ENCODE measurements at places on chromosomes 4 and X.

- no peak for DNase-seq
Measured at GRCh38 chrX:130778773-130779172, 124.2 kb downstream of the ENOX2 start.

DNA sequence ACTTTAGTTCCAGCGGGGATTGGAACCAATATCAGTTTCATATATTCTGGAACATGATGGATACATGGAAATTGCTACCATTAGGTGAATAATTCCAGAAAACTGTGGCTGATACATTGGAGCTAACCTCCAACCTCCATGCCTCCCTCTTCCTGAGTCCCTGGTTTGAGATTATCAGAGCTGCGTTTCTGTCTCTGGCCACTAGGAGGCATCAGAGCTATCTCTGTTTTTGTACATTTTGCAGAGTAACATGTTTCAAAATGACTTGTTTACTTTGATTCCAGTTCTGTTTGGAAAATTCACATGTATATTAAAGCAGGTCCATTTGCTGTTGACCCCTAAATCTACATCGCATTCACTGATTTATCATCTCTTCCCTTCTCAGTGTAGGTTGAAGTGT, 2.4 kb upstream of the RAB40AL start:
- DNase-seq, result no peak

DNA sequence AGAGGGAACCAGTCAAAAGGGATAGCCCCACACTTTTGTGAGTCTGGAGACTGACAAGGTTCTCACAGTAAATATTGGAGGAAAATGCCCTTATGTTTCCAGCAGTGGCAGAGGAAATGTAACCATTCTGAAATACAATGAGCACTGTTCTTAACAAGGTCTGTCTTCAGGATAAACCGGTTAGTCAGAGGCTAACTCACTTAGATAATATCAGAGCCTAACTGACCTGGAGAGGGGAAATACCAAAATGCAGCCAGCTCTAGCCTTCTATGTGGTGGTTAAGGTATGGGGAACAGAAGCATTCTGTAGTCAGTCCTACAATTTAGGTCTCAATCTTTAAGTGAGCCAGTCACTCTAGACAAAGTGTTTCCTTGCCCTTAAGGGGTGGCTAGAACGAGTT, 70.8 kb downstream of the TBCK start:
- DNase-seq, result no peak

- DNase-seq, result no peak
Measured at GRCh38 chr4:54371173-54371572, 142.1 kb downstream of the PDGFRA start.

GRCh38 chr4:16659079-16659478, 239.4 kb downstream of the LDB2 start:
- no peak for DNase-seq

DNA sequence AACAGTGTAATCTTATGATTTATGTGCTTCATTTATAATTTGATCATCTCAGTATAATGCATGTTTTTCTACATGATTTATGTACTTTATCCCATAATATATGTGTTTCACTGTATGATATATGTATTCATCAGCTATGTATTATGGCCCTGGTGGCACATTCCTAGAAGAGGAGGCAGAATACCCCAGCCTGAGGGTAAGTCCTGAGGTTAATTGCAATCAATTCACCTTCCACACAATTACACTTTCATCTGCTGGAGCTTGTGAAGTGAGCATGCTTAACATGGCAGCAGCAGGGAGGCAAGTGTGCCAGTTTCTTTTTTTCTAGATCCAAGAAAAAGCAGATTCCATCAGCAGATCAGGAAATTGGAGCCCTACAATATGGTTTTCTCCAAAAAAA, 81.2 kb downstream of the CXXC4 start:
- no peak for DNase-seq

GRCh38 chr4:1521821-1522361, 115.6 kb upstream of the NKX1-1 start:
- DNase-seq, result no peak

GRCh38 chr4:150973626-150974251, 41.3 kb downstream of the LRBA start:
- no peak for DNase-seq

GRCh38 chr4:67723949-67724348, 23.0 kb upstream of the UBA6 start:
- DNase-seq, result no peak

GRCh38 chr4:128068918-128069317, 7.8 kb downstream of the LARP1B start:
- no peak for DNase-seq

- no peak for DNase-seq
Measured at GRCh38 chrX:135346975-135347374, 37.7 kb downstream of the ETDC start.

- no peak for DNase-seq
Measured at GRCh38 chrX:74579597-74580198, 34.7 kb downstream of the RLIM start.

GRCh38 chr4:32192363-32192762, 1472.2 kb downstream of the PCDH7 start:
- no peak for DNase-seq

DNA sequence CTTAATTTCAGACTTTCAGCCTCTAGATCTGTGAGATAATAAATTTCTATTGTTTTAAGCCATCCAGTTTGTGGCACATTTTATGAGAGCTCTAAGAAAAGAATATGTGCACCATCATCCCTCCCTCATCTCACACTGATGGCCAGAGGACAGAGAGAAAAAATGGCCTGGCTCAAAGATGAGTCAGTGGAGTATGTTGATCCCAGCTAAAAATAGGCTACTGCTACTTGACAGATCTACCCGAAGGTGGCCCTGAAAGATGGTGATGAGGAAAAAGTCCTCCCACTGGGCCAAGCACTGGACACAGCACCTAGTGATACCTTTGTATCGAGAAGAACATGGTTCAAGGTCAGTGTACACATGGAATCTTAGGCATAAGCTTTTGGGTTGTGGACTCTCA, 38.2 kb upstream of the DCTD start:
- no peak for DNase-seq

- no peak for DNase-seq
Measured at GRCh38 chr4:106601519-106601918, 232.9 kb upstream of the GIMD1 start.

DNA sequence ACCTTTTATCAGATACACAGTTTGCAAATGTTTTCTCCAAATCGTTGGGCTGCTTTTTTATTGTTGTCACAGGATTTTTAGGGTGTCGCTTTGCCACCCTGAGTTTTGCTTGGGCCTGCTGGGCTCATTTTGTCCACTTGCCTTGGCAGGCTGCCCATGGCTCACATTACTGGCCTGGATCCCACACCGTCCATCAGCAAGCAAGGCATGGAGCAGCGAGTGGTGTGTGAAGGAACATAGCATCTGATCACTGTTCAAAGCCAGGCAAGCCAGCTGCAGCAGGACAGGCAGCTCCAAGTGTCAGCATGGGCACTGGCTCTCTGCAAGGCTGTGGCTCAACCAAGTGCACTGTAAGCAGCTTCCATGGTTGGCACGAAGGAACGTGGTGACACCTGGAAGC, 261.4 kb upstream of the TECRL start:
- no peak for DNase-seq

GRCh38 chr4:13963601-13964000, 336.1 kb upstream of the BOD1L1 start:
- no peak for DNase-seq

DNA sequence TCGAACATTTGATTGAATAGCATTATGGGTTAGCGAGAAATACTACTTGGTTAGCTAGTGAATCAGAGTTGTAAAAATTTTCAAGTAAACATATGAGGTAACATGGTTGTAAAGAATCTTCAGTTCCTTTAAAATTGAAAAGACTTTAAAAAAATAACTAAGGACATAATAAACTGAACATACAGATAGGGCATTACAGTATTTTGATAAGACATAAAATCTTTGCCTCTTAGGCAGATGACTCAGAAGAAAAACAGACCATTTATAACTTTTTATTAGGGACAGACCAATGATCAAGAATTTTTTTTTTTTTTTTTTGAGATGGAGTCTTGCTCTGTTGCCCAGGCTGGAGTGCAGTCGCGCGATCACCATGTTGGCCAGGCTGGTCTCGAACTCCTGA, 43.1 kb downstream of the PNMA5 start:
- DNase-seq, result no peak

GRCh38 chr4:120672558-120673147, 249.9 kb downstream of the PRDM5 start:
- no peak for DNase-seq

DNA sequence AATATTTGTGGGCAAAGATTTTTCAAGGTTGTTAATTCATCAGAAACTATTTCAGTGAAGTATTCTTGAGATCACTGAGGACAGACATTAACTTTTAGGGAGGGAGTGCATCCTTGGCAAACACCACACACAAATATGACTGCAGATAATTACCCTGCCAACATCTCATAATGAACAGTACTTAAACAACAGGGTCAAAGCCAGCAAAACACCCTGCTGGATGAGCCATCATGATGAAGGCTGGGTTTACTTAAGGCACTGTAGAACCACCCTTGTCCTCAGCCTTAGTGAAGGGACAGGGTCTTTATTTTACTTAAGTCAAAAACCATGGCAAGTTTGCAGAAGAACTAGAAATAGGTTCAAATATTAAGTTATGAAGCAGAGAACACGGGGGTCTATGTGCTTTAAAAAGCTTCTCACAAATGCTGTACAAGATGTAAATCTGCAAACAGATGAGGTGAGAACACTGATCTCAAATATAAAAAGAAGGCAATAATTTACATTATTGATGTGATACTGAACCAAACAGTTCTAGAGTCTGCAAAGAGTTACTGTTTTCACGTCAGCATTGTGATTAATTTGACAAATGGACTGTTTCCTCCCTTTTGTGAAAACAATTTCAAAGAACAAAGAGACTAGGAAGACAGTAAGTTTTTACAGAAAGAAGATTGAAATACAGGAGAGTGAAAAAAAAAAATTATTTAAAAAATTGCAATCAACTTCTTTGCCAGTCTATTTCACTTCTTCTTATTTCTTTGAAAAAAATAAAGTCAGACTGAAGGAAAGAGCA, 28.2 kb downstream of the TAPT1 start:
- DNase-seq, result no peak

DNA sequence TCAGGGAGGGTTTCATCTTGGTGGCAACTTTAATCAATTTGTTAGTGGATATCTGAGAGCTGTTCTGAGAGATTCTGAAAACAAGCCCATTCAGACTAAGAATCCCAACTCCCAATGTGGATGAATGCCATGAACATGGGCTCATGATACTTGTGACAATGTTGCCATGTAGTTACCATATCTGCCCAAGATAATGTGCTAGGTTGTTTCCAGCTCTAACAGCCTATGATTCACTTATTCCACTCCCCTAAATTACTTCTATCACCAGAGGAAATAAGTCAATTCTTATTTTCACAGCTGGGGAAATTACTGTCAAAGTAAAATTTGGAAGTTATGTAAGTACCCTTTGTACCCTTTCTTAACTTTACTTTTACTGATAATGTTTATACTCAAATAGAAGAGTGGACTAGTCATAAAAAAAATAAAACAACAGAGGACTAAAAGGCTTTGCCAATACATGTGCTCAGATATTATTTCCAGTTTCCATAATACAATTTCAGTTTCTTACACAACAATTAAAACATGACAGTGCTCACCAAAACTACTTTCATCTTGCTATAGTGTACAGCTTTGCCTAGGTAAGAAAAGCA, 1101.7 kb upstream of the INTU start:
- DNase-seq, result no peak

DNA sequence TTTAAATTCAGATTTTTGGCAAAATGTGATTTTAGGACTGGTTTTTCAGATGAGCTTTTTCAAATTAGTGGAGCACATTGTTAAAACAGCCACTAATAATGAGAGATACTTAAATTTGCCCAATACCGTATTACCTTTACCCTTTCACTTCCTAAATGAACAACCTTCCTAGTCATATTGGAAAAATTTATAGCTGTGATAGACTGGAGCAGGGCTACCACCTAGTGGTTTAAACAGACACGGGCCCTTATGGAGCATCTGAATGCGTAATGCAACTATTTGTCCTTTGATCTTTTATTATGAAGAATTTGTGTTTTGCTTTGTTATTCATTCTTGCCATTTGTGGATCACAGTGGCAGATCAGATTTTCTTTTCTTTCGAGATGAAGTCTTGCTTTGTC, 72.7 kb downstream of the KDM6A start:
- no peak for DNase-seq

DNA sequence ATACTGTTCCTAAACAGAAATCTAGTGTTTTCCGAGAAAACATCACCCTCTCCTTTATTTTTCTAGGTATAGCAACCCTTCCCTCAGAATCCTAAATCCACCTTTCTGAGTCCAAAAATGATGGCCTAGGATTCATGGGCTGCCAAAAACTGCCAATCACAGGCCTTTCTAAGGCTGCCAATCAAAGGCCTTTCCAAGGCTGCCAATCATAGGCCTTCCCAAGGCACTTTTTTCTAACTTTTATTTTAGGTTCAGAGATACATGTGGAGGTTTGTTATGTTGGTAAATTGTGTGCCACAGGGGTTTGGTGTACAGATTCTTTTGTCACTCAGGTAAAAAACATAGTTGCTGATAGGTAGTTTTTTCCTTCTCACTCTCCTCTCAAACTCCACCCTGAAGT, 673.7 kb downstream of the FAT4 start:
- DNase-seq, result no peak

- no peak for DNase-seq
Measured at GRCh38 chr4:85457752-85458467, 17.0 kb upstream of the ARHGAP24 start.

- DNase-seq, result no peak
Measured at GRCh38 chrX:41779941-41780340, 56.0 kb downstream of the GPR82 start.

DNA sequence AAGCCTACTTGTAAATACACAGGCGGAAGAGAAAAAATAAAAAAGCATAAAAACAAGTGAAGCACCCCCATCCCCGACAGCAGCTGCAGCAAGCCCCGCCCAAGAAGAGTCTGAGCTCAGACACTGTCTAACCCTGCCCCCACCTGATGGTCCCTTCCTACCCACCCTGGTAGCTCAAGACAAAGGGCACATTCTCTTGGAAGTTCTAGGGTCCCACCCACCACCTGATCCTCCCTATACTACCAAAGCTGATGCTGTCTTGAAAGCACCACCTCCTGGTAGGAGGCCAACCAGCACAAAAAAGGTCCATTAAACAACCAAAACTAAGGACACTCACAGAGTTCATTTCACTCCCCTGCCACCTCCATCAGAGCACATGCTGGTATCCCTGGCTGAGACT, 308.2 kb downstream of the KLHL13 start:
- no peak for DNase-seq

DNA sequence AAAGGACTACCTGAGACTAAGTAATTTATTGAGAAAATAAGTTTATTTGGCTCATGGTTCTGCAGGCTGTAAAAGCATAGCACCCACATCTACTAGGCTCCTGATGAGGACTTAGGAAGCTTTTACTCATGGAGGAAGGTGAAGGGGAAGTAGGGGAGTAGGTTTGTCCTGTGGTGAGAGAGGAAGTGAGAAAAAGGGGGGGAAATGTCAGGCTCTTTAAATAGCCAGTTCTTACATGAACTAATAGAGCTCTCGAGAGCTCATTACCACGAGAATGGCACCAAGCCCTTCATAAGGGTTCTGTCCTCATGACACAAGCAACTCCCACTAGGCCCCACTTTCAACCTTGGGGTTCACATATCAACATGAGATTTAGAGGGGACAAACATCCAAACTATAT, 125.5 kb upstream of the NRK start:
- DNase-seq, result no peak
